ENCODE measurements at places on chromosomes 4 and X.

GRCh38 chr4:118723369-118723768 is 38.2 kb downstream of the METTL14 start:
- DNase-seq, result no peak

GRCh38 chr4:156949373-156949814 is 22.2 kb downstream of the PDGFC start:
- no peak for DNase-seq

DNA sequence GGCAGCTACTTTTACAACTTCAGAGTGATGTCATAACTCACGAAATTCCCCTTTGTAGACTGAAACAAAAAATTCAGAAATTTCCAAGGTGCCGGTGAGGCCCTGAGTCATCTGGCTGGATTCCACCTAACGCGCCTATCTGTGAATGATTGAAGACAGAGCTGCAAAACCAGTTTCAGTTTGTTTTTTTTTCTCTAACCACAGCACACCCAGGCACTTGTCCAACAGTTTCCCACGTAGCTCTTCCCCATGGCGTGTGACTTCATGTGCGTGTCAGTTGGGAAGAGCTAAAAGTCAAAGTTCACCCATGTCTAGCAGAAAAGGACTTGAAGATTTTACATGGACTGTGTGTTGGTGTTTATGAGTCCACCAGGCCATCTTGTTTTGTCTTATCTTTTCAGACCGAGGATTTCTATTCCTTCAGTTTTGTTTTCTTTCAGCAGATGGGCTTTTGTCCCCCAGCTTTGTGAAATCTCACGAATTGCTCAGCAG is 16.4 kb downstream of the TCEANC start:
- no peak for DNase-seq

DNA sequence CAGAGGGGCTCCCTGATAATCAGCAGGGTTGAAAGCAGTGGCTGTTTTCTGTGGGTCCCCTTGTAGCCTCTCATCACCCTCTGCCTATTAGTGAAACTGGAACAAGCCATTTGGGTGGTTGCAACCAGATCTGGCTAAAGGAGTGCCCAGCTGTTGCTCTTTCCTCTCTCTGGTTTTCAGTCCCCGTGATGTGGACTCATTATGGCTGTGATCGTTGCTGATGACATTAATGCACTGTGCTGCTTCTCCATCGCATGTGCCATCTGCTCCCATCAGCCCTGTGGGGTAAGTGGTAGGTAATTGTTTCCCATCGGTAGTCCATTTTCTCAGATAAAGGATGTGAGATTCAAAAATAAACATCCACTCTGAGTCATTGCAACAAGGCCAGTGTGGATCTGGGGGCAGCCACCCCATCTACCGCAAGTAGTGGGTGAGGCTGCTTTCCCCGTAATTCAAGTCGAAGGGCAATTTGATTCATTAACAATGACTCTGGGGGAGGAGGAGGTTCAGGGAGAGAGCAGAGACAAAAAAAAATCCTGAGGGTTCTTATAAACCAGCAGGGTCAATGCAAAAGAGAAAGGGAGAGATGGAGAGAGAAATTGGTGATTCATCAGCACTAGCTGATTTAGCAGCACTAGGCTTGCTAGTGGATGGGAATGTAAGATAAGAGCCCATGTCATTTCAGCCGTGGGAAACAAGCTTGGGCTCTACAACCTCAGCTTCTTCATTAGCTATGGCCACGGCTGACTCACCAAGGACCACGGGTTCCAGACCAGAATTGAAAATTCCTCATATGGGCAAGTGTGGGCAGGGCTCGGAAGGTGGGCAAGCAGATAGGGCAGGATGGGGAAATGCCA is 357.8 kb downstream of the MID1IP1 start:
- no peak for DNase-seq

- DNase-seq, result no peak
Observed at GRCh38 chr4:109560687-109561461, 828 bp downstream of the MCUB start.

DNA sequence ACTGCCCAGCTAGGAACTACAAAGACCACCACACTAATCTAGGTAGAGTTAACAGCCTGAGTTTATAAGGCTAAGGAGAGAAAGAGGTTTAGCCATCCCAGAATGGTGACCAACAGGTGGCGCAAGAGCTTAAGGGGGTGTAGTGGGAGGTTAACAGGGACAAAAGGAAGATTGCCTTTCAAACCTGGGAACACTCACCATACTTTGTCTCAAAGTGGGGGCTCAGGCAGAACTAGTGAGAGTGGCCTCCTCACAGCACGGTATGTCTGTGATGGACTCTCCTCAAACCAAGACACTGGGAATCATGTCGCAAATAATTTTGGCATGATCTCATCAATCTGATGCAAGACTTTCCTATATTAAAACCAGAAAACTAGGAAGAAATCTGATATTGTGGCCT is 23.4 kb downstream of the CCNI start:
- DNase-seq, result no peak

- no peak for DNase-seq
Observed at GRCh38 chr4:124686279-124686678, 26.3 kb downstream of the ANKRD50 start.

DNA sequence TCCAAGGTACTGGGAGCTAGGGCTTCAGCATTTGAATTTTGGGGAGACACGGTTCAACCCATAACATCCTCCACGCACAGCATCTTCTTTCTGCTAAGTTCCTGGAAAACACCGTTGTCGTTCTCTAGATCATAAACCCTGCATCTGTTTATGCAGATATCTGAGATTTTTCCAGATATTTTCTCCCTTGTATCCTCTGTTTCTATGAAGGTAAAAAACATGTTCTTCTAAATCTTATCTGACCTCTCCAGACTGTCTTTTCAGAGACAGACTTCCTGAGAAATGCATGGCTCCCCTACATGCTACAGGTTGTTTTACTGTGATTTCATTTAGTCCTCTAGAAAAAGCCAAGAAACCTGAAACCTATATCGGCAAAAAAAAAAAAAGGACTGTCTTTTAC is 152.3 kb upstream of the KLF3 start:
- no peak for DNase-seq

GRCh38 chr4:336099-336892 is 1.3 kb upstream of the ZNF141 start:
- DNase-seq, result no peak

Measured in NCI-H187 (cell line).